Spinal cord (tissue), 10 donors: ENCODE measurements at places on chromosomes 3 and 15. TPM values are rescaled to one million over a fixed set of nuclear protein-coding genes. Genes with fewer than 3 reads are reported as not detected.
A peak's percentile ranks its signal among the peaks of the same experiment; 100 is the strongest.

DNA sequence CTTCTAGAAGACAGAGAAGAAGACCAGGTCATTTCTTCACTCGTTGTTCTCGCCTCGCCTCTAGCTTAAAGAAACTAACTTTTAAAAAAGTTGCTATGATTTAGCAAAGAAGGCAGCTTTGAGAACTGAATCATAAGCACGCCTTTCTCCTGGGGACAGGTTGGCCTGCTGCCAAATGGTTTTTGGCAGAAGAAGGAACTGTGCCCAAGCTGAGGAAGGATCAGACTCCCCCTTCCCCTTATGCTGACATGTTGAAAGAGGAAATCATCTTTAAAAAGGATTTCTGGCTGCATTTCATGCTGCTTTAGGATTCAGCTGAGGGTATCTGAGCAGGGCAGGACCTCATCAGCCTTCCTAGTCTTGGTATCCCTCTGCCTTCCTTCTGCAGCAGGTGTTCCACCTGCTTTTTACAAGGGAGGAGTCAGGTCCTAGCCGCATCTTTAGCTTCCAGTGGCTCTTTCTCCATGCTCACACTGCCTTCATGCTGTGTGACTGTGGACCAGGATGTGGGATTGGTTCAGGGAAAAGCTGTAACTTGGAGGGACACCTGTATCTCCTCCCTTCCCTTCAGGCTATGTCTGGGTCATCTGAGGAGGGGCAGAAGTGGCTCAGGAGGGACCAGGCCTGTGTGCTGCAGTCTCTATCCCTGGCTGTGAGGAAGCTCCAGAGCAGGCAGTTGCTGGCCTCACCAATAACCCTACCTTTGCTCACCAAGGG, 34.1 kb upstream of the HACD2 start:
- DNase-seq: peak; percentile 39

DNA sequence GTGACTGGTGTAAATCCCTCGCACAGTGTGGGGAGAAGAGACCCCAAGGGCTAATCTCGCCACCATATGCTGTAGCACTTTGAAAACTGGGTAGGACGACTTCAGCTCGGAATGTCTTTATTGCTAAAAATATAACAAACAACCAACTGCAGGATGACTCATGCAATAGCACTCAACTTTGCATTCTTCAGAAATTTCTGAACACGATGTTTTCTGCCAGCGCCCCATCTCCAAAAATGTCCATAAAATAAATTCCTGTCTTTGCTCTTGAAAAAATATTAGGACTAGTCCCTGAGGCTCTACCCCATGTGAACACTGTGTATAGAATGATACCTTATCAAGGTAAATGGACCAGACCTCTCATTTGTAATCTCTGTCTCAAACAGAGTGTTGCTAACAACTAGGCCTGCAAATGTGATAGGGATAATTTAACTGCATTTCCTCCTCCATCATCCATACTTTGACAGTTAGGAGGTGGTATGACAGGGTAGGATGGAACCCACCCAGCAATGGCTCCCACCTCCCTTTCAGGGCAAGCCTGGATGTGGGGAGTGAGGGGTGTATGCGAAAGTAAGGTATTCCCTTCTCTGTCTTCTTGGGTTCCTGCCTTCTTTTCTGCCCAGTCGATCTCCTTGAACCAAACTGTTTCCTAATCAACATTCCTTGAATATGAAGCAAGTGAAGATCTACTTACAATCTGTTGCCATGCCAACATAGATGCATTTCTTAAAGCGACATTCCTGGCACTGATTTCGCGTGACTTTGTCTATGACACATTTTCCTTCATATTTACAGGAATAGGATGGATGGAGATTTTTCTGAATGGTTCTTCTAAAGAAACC, 201.1 kb downstream of the NR1D2 start:
- DNase-seq: peak; percentile 77

- no peak for DNase-seq
Observed at GRCh38 chr3:197003461-197004385, 25.9 kb downstream of the MELTF start.

- no peak for DNase-seq
Observed at GRCh38 chr3:72161881-72162595, 377.1 kb upstream of the PROK2 start.

DNA sequence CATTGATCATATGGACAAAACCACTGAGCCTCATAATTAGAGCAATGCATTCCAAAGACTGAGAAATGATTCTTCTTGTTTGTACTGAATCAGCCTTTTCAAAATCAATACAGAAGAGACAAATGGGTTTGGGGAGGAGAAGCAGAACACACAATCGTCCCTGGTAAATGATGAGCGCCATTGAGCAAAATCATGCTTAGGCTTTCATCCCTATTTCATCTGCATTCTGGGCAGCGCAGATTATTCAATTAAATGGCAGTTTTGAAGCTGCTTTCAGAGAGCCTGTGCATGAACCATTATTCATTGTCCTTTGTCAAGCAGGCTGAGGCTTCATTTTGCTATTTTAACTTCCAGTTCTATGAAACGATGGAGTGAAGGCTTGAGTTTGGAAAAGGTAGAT, 371.9 kb downstream of the CACNA2D3 start:
- DNase-seq: no peak

- no peak for DNase-seq
Observed at GRCh38 chr3:46546896-46547440, 19.1 kb downstream of the LRRC2 start.

GRCh38 chr3:139555249-139555648, 15.7 kb upstream of the RBP1 start:
- DNase-seq: no peak

DNA sequence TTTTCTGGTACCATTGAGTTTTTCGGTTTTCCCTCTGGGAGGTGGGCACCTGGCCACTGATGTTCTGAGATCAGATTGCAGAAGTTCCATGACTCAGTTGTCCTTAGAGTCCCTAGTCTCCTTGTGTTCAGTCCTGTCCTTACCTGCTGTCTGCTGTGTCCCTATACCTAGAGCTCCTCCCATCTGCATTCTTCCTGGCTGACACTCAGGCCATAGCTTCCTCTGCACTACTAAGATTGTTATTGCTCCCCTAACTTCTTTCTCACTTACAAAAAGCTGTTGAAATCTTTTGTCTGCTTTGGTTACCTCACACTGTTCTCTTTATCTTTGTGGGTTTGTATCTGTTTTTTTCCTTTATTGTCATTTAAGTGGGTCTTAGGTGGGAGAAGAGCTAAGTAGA, 13.2 kb downstream of the USP3 start:
- no peak for DNase-seq

GRCh38 chr3:123459862-123460261, 11.0 kb upstream of the ADCY5 start:
- DNase-seq: no peak

DNA sequence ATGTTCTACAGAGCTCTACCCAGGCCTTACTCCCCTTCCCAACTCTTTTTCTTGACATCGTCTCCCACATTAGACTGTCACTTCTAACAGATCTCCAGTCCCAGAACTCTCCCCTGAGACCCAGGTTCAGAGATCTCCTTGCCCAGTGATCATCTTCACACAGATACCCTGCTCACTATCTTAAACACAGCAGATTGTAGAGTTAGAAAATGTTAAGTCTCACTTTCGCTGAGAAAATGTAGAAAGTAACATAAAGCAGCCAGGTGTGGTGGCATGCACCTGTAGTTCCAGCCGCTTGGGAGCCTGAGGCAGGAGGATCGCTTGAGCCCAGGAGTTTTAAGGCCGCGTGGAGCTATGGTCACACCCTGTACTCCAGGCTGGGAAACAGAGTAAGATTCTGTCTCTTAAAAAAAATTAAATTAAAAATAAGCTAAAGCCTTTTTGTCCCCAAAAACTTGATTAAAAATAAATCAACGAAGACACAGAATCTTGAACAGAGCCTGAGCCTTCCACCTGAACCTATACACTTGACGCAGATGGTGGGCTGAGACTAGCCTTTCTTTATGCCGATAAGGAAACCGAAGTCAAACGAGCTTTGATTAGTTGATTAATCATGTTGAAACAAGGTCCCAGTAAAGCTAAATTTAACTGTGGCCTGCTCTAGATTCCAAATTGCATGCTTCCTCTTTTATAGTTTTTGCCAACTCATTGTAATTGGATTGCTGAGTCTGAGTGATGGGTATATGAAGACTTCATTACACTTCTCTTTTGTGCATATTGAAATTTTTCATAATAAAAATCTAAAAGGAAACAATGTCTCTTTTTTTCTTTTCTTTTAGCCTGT, 31.3 kb upstream of the BLM start:
- DNase-seq: no peak

DNA sequence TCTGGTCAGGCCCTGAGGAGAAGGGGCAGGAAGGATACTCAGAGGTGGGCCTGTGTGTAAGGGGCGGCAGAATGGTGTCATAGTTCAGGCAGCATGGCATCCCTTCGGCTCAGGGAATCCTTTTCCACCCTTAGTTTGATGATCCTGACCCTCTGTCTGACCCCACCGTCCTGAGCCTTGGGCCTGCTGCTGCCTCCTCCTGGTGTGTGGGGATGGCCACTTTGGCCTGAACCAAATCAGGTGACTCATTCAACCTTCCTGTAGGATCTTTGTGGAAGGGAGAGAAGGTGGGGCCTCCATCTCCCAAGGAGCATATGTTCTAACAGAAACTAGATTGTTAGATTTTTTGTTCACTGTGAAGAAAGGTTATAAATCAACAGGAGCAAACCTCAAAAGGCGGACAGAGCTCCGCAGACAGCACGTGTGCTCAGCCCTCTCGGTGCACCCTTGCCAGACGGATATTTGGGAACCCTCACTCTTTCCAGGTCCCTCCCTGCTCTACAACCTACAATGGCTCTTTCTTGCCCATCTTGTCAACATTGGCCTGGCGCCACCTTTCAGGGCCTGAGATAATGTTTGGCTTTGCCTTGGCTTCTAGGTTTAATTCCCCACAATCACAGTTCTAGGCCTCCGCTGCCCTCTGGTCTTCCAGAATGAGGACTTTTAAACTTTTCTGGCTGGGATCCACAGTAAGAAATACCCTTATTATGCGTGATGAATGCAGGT, 21.7 kb downstream of the THSD4 start:
- DNase-seq: no peak

GRCh38 chr3:126197343-126197742, 17.0 kb upstream of the ALDH1L1 start:
- no peak for DNase-seq

DNA sequence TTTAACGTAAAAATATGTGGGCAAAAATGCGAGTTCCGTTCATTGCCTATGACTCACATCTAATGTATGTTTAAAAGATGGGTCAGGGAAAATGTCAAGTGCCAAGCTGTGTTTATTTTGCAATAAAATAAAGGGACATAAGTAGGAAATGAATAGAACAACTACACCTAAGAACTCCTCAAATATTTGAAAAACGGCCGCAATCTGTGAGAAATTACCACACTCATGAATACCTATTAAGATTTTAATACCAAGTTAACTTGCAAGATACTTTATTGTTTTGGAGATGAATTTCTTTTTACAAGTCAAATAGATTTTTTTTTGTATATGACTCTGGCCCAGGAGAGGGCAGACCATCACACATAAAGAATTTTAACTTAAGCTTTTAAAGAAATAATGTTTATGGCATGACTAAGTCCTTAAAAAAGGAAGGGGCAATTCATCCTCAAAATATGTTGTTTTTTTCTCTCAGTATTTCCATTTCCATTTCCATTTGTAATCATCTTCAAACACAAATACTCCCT, 152.7 kb downstream of the SUCNR1 start:
- peak; percentile 6 for DNase-seq

GRCh38 chr3:104805508-104805907, 561.2 kb upstream of the ALCAM start:
- DNase-seq: no peak

- no peak for DNase-seq
Observed at GRCh38 chr15:26564361-26564760, 208.5 kb downstream of the GABRB3 start.

GRCh38 chr3:58179235-58180098, 31.3 kb downstream of the DNASE1L3 start:
- no peak for DNase-seq

- peak; percentile 90 for DNase-seq
Observed at GRCh38 chr15:74228723-74229081, 7.4 kb upstream of the CCDC33 start.

DNA sequence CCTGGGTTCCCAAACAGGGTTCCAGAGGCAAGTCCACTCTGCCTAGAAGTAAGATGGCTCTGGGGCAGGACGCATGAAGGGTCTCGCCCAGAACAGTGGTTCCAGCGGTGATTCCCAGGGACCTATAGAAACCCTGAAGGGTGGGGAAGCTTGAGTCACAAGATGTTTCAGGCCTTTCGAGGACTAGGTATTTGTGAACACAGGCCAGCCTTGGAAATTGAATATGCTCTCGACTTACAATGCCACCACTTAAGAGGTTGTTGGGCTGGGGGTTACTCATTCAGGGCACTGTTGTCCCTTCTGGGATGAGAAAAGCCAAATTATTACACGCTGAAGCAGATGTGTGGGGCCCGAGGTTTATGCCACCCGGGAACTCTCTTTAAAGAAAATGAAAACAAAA, 152.0 kb downstream of the TJP1 start:
- DNase-seq: no peak

Gene SEC61A1
- polyA plus RNA-seq: 148 TPM

Gene MKRN3
- 16.8 TPM for polyA plus RNA-seq

Gene AVEN
- polyA plus RNA-seq: 17.5 TPM

Gene RBM6
- 175 TPM for polyA plus RNA-seq

Gene KNG1
- polyA plus RNA-seq: 0.45 TPM

Gene CD80
- not detected for polyA plus RNA-seq

Gene TRAT1
- polyA plus RNA-seq: not detected
